Activated CD4-positive, alpha-beta T cell treated with anti-CD3 and anti-CD28 coated beads for 24 hours (primary cell): ENCODE measurements at places on chromosomes 16 and 17.

- DNase-seq: no peak
Observed at GRCh38 chr17:44394833-44395232, 5.4 kb upstream of the ITGA2B start.

- no peak for DNase-seq
Observed at GRCh38 chr16:61842666-61843065, 193.6 kb downstream of the CDH8 start.

DNA sequence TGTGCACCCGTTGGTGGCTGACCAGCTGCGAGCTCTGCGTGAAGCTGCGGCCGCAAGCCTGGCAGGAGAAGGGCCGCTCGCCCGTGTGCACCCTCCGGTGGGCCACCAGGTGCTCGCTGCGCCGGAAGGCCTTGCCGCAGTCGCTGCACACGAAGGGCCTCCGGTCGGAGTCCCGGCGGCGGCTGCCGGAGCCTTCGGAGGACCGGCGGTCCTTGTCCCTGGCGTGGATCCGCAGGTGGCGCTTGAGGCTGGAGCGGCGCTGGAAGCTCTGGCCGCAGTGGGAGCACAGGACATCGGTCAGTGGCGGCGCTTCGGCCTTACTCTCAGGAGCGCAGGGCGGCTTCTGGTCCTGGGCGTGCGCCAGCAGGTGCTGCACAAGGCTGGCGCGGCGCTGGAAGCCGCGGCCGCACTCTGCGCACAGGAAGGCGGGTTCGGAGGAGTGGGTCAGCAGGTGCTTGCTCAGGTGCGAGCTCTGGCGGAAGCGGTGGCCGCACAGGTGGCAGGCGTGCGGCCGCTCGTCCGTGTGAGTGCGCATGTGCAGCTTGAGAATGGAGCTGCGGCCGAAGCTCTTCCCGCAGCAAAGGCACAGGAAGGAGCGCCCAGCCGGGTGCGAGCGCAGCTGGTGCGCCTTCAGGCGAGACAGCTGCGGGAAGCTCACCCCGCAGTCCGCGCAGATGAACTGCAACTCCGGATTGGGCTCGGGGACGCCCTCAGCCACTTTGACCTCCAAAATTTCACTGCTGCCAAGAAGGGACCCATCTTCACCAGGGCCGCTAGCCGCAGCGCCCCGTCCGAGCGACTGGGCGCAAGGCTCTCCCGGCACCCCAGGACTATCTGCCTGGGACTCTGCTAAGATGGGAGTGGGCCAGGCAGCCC lies 9.1 kb downstream of the ZSCAN10 start:
- no peak for DNase-seq

DNA sequence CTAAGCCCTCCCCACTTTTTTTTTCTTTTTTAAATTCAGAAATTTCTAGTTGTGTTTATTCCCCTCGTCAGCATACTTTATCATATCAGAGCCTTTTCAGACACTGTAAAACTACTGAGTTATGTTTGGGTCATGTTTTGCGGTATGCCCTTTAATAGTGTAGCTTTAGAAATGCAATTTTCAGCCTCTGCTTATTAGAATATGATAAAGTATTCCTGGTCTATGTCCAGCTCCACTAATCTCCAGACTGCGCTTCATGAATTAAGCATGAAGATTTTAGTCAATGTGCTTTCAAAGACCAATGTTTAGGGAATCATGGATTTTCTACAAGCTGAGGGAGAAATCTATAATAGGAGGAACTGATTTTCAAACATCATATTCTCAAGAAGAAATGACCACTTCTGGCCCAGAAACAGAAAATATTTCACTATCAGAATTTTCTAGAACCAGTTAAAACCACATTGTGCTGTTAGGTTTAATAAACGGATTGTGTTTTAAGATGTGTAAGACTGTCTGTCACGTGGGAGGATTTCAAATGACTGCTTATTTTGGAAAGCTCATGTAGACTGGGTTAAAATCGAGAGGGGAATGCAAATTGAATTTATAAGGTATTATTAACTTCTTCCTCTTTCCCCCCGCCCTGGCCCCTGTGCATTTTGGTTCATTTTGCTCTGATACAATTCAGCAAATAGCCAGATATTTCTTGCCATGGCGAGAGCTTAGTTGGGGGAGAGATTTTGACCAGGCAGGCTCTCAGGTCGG lies 498.5 kb downstream of the WWOX start:
- no peak for DNase-seq

DNA sequence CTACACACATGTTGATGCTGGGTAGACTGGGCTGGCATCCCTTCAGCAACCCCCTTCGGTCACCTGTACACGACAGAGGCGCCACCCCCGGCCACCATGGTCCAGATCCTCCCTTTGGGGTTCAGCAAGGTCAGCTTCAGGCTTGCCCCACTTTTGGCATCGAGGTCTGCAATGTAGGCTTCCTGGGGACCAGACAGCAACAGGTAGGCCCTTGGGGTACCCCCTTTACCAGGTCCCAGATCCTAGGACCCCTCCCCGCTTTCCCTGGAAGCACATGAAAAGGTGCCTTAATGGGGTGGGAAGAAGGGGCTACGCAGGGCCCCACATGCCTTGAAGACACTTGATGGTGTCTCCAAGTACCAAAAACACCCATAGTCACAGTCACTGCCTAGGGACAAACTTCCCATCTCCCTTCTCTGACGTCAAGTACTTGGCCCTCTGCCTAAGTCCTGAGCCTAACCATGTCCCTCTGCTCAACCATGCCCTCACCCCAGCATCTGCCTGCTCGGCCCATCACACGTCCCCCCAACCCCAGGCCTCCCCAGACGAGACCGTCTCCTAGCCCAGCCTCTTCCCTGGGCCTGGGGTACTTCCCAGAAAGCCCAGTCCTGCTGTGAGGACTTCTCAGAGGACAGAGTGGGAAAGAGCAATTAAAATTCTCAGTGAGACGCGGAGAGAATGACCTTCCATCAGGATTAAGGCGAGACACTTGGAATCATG lies 12.1 kb downstream of the ACLY start:
- DNase-seq: no peak

DNA sequence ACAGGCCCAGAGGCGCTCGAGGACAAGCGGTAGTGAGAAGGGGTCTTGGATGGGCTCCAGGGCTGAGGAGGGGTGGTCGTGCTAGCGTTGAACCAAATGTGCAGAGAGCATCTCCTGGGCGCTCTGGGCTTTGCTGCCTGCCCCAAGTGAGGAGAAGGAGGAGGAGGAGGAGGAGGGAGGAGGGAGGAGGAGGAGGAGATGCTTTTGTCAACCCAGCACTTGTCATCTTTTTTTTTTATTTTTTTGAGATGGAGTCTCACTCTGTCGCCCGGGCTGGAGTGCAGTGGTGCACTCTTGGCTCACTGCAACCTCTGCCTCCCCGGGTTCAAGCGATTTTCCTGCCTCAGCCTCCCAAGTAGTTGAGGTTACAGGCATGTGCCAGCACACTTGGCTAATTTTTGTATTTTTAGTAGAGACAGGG lies 59.8 kb downstream of the PGS1 start:
- no peak for DNase-seq

DNA sequence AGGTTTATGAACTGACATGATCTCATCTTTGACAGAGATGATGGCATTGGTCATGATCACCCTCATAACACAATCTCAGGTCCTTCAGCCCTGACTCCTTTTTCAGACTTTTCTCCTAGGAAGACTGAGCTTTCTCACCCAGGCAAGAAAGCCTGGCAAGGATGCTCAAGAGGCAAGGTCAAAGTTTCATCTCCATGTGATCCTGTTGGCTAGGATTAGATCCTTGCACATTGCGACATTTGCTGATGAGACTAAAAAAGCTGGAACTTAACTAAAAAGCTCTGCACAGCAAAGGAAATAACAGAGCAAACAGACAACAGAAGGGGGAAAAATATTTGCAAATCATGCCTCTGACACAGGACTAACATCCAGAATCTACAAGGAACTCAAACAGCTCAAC lies 444.1 kb upstream of the PSMD7 start:
- no peak for DNase-seq

- DNase-seq: peak; percentile 42
Observed at GRCh38 chr16:71883168-71883848, 674 bp downstream of the ZNF821 start.

DNA sequence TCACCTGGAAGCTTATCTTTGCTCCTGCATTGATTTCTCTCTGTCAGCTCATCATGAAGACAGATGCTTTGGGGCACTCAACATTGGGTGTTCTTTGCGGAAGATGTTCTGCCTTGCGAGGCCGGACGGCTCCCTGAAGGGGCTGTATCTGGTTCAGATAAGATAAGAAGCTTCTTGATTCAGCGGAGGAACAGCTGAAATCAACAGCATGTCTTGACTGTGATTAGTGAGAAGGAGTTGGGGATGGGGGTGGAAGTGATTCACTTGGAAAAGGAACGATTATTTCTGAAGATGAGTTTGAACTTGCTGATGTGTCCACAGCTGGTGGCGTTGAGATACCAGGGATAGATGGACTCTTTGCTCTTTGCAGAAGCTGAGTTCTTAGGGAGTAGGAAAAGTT lies 126.9 kb upstream of the WSCD1 start:
- DNase-seq: no peak

DNA sequence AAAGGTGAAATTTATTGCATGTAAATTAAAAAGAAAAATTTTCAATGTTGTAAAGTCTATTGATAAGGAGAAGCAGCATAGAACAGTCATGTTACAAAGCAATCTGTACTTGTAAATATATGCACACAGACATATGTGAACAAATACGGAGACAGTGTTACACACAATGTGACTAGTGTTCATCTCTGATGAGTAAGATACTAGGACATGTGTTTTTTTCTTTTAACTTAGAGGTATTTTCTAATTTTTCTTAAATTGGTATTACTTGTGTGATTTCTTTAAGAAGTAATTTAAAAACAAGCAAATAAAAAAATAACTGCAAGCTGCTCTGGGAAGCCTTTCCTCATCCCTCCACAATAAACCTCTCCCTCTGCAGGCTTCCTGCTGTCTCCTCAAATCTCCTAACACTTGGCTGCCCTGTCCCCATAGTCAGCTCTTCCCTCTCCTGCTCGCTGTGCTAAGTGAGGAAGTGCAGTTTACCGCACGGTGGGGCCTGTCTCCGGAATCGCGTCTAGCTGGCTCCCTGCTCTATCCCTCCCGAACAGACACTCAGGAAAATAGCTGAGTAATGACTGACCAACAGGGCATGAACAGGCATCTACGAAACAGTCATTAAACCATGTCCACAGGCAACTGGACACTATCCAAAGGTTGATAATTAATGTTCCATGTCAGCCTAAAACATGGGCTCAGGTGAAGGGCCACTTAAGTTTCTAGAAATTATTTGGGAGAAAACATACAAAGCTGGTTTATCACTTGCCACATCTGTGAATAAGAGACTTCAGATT lies 35.9 kb downstream of the CMTM4 start:
- DNase-seq: no peak

GRCh38 chr17:58325289-58325726 lies 3.3 kb downstream of the TSPOAP1 start:
- DNase-seq: no peak

DNA sequence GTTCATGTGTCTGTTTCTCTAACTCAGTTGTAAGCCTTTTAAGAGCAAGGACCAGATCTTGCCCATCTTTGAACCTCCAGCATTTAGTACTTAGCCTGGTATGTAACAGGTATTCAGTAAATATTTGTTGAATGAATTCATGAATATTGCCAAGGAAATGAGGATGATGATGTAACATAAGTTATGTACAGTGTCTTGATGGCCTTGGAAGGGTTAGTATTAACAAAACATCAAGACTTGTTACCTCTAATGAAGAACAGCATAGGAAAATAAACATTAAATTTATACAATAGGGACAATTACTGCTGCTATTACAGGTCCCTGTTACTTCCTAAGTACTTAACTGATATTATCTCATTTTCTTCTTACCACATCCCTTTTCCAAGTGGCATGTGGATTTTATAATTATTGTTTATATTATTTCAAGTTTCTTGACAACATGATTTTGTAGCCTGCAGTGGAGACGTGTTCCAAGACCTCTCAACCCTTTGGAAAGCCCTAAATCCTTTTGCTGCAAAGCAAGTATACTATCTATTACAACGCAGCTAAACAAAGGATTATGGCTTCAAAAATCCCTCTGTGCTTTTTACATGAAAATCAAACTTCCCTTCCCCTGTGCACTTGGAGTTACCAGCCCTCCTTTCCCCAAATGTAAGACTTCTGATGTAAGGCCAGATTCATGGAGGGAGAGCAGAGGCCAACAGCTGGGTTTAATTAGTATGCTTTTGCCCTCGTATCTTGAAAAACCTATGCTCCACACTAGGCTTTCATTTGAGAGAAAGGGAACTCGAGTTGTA lies 77.4 kb upstream of the SMIM36 start:
- no peak for DNase-seq

DNA sequence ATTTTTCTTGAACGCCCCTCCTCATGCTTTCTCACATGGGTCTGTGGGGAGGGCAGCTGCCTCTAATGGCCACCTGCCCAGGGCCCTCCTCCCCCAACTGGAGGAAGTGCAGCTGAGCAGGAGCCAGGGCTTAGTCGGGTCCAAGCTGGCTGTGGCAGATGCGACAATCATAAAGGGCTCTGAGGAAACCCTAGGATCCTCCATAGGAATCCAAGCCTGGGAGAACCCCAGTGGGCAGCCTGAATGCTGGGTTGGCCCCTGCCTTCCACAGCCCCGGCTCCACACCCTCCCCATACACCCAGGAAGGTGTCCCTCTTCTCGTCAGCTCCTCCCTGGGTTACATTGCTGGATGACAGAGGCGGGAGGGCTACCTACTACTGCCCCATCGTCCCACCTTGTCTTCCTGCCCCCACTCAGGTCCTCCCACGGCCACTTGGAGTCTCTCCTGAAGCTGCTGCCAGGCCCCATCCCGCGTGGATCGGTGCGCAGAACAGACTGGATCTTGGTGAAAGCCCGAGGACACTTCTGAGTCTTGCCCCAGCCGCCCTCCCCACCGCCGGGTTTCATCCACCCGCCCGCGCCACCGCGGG lies 15.6 kb upstream of the CBFB start:
- no peak for DNase-seq

DNA sequence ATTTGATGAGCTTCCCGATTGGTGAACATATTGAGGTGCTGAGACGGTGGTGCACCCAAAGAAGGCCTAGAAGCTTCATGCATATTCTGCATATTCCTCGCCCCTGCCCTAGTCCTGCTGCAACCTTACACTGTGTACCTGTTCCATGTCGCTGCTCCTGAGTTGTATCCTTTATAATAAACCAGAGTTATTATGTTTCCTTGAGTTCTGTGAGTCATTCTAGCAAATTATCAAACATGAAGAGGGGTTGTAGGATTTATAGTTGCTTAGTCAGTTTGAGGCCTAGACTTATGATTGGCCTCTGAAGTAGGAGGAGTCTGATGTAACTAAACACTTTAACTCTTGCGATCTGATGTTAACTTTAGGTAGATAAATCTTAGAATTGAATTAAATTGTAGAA lies 436.8 kb downstream of the CA10 start:
- no peak for DNase-seq

DNA sequence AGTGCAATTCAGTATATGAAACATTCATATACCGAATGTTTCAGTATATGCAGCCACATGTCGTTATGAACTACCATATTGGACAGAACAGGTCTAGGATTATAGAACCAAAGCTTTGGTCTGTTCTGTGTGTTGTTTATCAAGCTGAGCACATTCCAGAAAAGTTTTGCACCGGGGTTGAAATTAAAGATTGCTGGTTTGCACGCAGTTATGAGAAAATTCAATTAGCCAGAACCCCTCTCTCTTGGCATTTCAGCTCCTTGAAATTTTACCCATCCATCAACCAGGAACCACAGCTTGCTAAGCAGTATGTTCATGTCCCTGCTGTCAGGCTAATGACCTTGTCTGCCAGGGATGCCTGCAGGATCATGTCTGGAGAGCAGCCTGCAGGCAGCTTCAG lies 9.5 kb downstream of the KRT32 start:
- no peak for DNase-seq
